ENCODE measurements at places on chromosomes 5 and 9.

DNA sequence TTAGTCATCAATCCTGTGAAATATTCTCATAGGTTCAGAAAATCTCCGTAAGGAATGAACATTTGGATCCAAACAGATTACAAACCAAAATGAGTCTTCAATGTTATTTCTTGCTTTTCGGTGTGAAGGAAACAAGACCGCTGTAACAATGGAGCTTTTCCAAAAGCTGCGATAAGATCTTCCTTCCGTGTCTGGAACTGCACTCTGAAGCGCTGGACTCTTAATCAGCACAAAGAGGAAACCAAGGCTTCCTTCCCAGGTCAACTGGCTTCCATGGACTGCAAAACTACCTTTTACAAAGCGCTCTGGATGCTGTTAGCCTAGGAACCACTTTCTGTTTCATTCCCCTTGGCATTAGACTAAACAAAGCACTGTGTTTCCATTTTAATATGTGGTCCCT, 137.9 kb upstream of the BASP1 start:
- no peak for DNase-seq

GRCh38 chr9:70035691-70036090, 8.0 kb upstream of the MAMDC2 start:
- no peak for DNase-seq

GRCh38 chr9:21454149-21454548, 13.9 kb downstream of the IFNA1 start:
- no peak for DNase-seq

DNA sequence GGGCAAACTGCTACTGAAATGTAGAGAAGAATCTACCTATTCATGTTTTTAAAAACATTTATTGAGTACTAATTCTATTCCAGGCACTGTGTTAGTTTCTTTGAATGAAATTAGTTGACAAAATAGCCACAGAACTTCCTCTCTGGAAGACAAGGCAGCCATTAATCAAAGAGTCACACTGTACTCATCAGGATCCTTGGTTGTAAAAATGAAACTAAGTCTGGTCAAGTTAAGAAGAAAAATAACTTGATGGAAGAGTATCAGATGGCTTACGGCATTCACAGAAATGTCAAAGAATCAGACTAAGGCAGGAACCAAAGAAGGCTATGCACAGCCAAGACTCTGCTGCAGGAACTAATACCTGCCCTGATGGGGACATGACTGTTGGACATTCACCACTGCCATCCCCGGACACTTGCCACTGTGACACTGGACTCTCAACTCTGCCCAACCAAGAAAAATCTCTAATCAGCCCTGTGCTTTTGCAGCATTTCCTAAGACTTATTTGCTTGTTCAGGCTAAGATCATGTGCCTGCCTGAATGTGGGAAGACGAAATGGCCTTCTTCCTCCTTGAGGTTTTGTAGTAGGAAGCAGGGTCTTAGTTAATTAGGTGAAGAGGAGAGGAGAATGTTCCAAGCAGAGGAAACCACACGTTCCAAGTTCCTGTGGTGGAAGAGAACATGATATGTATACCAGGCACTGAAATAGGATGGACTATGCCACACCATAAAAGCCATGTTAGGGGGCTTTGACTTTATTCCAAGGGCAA, 23.3 kb upstream of the NDUFB6 start:
- no peak for DNase-seq

DNA sequence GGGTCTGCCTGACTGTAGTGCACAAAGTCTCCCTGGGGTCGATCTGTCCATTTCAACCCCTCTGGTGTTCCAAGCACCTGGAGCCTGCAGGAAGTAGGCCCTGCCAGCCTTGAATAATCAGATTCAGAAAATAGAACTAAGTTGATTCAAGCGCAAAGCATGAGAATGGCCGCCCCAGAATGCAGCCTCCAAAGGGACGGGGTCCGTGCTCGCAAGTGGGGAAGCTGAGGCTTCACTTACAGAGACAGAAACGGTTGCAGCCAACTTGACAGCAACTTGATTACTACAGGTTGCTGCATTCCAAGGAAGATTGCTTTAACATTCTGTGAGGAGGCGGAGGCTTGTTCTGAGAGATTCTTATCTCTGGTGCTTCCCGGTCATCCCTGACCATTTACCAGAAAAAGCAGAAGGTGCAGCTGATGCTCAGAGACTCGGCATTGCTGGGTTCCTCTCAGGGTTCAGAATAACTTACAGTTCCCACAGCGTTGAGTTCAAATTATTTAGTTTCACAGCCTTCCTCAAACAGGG, 14.9 kb upstream of the LRRC14B start:
- DNase-seq, result no peak

- DNase-seq, result no peak
These were observed 79.4 kb upstream of the GLRA1 start for GRCh38 chr5:152004095-152004494.

- DNase-seq, result no peak
These were observed 101.7 kb upstream of the TBC1D2 start for GRCh38 chr9:98356953-98357690.

DNA sequence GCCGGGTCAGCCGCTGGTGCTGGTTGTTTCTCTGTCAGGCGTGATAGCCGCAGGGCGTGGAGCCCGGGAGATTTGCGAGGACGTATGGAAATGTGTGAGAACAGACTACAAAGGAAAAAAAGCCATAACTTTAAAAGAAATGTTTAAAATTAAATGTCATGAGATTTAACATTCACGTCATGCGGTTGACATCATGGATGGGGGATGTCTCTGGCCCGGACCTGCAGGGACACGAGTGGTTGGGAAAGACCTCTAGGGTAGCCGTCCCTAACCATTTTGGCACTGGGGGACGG, 643 bp upstream of the RNF130 start:
- DNase-seq, result no peak

DNA sequence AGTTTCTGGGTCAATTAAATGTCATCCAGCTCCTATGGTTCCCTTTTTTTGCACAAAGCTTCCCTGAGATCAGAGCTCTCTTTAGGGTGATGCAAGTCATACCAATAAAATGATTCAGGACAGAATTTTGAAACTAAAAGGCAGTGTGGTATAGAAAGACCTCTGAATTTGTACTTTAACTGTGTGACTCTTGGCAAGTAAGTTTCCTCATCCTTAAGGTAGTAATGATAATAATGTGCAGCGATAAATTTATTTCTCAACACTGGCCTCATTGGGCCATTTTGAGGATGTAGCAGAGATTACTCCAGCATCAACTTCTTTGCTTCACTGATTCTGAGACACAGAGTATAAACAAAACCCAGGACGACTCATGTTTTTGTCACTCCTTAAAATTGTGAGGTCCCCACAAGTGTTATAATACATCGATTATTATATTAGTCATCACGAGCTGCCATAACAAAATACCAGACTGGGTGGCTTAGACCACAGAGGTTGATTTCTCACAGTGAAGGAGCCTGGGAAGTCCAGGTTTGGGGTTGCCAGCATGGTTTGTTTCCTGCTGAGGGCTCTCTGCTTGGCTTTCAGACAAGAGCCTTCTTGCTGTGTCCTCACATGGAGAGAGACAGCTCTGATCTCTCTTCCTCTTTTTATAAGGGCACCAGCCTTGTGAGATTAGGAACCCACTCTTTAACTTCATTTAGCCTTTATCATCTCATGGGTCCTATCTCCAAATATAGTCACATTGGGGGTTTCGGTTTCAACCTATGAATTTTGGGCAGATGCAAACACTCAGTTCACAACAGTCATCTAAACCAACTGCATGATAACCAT, 293.0 kb downstream of the ZNF608 start:
- DNase-seq, result no peak

- peak; percentile 27 for DNase-seq
These were observed 234.4 kb upstream of the MPDZ start for GRCh38 chr9:13513716-13514444.

DNA sequence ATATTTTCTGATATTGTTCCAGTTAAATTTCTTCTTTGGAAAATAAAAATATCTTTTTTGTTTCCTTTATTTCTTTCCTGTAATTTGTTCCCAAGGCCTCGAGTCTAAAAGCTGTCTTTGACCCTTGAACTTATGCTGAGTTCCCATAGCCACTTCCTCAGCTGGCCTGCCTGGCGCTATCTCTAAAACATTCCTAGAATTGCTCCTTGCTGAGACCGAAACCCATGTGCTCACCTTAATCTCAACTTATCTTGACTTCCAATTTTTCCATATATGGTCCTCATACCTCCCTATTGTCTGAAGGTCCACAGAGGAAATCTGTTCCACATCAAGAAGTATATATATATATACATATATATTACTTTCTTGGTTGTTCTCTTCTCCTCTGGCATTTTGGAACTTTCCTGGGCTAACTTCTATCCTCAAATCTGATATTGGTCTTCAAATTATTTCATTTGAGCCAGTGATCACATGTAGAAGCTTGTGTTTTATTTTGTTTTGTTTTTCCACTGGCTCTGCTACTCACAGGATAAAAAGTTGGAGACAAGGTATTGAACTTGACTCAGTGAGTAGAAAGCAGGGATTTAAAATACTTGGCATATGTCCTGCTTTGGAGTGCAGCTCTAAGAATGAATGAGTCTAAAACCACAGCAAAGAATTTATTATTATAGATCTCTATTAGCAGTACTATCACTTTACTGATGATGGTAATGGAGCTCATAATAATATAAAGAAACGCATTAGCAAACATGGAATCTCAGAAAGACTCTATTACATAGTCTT, 45.2 kb downstream of the ENC1 start:
- DNase-seq, result no peak

- DNase-seq, result no peak
These were observed 135.9 kb upstream of the RGMB start for GRCh38 chr5:98637557-98637956.

GRCh38 chr9:5292141-5292540, 12.4 kb downstream of the RLN2 start:
- no peak for DNase-seq

DNA sequence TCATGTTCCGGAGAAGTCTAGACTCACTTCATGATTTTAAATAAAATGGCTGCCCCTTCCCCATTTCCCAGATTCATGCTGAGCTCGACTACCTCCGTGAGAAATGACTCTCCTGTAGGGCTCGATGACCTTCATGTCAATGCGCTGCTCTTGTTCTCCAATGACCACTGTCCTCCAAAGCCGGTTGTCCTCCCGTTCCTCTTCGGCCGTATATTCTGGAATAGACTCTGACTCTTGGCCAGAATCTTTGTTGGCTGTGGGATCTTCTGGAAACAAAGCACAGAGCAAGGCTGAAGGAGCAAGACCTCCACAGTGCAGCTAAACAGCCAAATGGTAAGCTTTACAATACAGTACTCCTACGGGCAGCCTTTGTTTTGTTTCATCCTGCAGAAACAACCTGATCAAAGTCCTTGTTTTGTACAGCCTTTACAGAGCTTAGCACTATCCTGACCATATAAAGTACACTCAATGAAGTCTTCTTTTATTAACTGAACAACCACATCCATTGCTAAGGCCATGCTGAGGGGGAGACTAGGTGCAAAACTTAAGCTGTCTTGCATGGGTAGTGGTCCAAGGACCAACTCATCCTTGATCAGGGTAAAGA, 119.5 kb upstream of the PCA3 start:
- DNase-seq, result no peak

DNA sequence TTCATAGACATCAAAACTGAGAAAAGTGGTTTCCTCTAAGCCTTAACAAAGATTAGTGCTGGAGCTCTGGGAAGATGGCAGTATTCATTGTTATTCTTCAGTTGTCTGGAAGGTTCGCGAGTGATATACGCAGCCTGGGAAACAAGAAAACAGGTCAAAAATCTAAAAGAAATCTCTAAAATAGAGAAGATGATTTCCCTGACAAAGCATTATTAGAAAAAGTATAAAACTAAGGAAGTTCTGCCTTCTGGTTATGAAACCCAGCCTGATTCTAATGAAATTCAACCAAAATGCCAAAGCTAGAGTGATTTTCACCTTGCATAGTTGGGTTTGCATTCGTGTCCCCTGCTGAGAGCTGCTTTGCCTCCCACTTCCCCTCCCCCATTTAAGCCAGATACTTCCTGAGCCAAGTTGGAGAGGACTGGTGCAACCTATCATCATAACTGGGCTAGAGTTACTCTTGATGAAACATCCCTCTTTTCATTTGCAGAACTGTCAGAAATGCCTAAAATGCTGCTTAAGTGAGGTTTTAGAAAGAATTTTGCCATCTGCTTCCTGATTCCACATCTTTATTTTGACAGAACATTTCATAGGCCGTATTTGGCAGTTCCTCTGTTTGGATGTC, 48.4 kb downstream of the NDFIP1 start:
- DNase-seq, result no peak

DNA sequence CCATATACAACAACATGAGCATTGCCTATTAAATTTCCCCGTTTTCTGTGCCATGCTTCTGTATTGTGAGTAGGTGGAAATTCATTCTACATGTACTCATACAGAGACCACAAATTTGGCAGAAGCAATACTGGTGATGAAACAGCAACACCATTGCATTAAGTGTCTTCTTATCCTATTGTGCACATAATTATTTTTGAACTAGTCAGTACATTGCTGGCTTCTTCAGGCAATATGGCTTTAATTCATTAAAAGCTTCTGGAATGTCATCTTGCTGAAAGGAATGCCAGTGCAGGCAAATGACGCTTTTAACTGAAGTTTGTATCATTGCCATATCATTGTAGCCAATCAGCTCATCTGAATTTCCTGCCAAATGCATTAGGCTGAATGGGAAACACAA, 82.6 kb downstream of the KIAA1958 start:
- DNase-seq, result no peak

DNA sequence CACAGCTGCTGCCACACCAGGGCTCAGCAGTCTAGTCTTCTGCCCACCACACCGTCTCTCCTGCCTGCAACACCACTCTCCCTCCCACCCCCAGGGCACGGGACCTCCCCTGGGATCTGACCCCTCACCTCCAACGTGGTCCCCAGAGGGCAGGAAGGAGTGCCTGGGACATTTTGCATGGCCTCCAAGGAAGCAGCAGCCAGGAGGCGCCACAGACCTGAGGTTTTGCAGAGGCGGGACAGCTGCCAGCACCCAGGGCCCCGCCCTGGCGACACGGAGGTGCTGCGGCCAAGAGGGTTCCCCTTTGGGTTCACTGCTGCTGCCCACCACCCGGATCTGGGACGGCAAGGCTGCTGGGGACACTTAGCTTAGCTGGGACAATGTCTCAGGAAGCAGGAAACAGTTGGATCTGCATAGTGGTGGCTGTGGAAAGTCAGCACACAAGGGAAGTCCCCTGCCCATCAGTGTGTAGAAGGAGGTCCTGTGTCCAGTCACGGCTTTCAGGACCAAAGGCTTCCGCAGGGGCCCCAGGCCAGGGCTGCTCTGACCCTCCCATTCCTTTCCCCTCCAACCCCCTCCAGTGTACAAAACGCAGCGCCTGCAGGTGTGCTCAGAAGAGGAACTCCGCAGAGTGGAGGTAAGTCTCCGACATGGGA, 13.8 kb downstream of the PROP1 start:
- DNase-seq, result no peak

DNA sequence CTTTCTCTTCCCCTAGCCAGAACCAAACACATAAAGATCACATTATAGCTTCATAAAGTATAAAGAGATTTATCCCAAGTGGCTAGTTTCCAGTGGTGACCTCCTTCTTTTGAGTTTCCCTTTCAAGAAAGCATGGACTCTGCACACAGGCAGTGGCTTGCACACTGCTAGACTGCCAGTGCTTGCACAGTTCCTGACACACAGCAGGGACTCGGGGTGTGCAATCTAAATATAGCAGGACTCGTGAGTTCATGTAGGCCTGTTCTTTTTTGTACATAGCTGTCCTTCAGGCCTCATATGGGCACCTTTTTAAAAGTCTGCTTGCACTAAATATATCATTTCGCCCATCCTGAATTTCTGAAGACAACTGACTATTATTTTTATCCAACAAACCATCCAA, 308.6 kb downstream of the FBXL7 start:
- no peak for DNase-seq

Data from NCI-H510A (cell line).